Heart right ventricle (tissue), 16 donors: ENCODE measurements at places on chromosomes 3 and 15. TPM values are rescaled to one million over a fixed set of nuclear protein-coding genes. Genes with fewer than 3 reads are reported as not detected.

CAPN3 gene
- total RNA-seq: 2.6 TPM

OR5K4 gene
- total RNA-seq: not detected

TEX55 gene
- not detected for total RNA-seq

GHSR gene
- total RNA-seq: not detected

PLA1A gene
- total RNA-seq: 0.55 TPM

TMEM212 gene
- not detected for total RNA-seq

DNA sequence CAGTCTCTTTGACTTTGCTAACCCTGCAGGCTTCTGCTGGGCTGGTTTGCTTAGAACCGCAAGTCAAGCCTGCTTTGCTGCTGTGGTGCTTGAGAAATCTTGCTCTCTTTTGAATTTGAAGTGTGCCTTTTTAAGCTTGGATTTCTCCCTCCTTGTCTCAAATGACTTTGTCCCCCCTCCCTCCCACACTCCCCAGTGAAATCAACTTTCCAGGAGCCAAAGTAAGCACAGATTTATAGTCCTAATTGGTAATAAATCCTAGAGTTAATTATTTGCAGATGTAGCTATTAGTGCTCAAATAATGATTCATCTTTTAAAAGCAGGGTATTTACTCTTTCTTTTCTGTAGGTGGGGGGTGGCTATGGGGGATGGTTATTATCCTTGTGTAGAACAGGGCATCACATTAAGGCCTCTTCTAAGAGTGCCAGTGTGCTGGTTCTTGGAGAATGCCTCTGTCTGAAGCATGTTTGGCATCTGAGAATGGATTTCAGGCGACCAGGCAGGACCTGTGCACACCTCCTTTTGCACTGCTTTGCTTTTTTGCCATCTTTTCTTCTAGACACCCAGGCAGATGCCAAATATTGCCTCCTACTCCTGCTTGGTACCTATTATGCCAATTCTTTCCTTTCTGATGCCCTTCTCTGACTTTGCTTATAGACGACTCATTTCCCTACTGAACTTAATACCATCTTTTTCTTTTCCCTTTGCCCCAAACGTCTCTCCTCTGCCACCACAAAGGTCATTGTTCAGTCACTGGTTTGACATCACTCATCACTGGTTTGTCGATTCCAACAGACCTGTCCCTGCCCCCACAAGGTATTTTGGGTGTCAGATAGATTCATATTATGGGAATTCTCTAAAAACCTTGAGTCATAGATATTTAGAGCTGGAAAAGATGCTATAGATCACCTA, 50.7 kb downstream of the CLDN11 start:
- no peaks in the 10 kb centered on the region for H3K27me3 ChIP-seq
- no peak overlapping the region for H3K4me3 ChIP-seq
- no peak for DNase-seq
- H3K27ac ChIP-seq: no peak overlapping the region
- H3K36me3 ChIP-seq: no peaks in the 10 kb centered on the region

DNA sequence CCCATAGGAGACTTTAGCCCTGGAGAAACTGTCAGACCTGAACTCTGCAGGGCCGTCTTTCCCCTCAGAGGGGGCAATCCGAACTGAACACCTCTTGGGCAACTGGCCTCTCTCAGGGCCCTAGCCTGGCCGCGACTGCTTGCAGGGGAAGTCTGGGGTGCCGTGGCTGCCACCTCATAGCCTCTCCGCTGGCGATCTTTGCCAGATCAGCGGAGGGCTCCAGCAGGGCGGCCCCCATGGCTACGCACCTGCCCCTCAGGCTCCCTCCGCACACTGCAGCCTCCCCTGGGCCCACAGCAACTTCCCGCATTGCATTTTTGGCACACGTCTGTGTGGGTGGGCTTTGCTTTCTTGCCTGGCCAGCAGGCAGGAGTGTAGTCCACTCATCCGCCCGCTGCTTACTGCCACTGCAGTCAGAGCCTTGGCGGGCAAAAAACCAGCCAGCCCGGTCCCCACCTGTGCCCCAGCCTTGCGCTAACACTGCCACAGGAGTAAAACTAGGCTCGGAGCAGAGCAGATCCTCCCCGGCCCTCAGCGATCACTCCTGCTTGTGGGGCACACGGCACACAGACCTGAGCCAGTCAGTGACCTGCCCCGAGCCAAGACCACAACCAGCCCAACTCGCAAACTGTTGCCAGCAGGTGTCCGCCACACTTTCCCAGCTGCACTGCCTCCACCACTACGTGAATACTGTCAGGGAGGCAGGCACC, 266.8 kb upstream of the CBLB start:
- H3K27me3 ChIP-seq: no peaks in the 10 kb centered on the region
- no peak for DNase-seq
- H3K4me1 ChIP-seq: peaks cover 16% of the 10 kb centered on the region

GRCh38 chr15:62592920-62593319, 427.8 kb upstream of the C2CD4B start:
- no peaks in the 10 kb centered on the region for H3K27me3 ChIP-seq
- H3K4me3 ChIP-seq: no peak overlapping the region
- H3K27ac ChIP-seq: no peak overlapping the region
- no peaks in the 10 kb centered on the region for H3K36me3 ChIP-seq
- peaks cover 26% of the 10 kb centered on the region for H3K4me1 ChIP-seq

DNA sequence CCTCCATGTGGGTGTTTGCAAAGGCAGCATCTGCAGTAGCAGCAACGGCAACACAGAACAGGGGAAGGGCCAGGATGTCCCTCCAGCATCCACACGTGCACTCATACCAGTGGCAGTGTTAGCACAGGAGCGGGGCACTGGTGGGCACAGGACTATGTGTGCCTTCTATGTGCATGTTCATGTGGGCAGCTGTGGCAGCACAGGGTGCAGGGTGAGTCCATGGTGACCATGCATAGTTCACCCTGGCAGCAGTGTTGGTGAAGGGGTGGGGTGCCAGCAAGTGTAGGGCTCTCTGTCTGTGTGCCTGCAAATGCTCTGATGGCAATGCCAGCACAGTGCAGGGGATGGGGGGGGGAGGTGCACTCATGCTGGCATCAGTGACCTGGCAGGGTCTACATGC, 222.1 kb upstream of the SOX14 start:
- H3K4me1 ChIP-seq: no peaks in the 10 kb centered on the region
- no peaks in the 10 kb centered on the region for H3K27me3 ChIP-seq
- DNase-seq: no peak
- no peak overlapping the region for H3K27ac ChIP-seq

- H3K4me3 ChIP-seq: no peak overlapping the region
- H3K27ac ChIP-seq: no peak overlapping the region
- H3K36me3 ChIP-seq: no peaks in the 10 kb centered on the region
- H3K4me1 ChIP-seq: no peaks in the 10 kb centered on the region
- H3K27me3 ChIP-seq: peaks cover 5% of the 10 kb centered on the region
- no peak for DNase-seq
These were observed 22.3 kb upstream of the EPB42 start for GRCh38 chr15:43243020-43243645.

GRCh38 chr3:126432361-126433104, 37.8 kb downstream of the CFAP100 start:
- no peak overlapping the region for H3K27ac ChIP-seq
- DNase-seq: no peak
- no peaks in the 10 kb centered on the region for H3K36me3 ChIP-seq
- no peak overlapping the region for H3K4me3 ChIP-seq
- H3K4me1 ChIP-seq: peaks cover 9% of the 10 kb centered on the region
- no peaks in the 10 kb centered on the region for H3K27me3 ChIP-seq

GRCh38 chr3:59277816-59278215, 228.0 kb upstream of the CFAP20DC start:
- H3K27ac ChIP-seq: no peak overlapping the region
- DNase-seq: no peak

- no peak overlapping the region for H3K27ac ChIP-seq
- no peak for DNase-seq
- H3K36me3 ChIP-seq: no peaks in the 10 kb centered on the region
These were observed 31.7 kb upstream of the ATOSA start for GRCh38 chr15:52710708-52711389.

GRCh38 chr3:32238453-32239306, at the start of gene CMTM8:
Gene CMTM8, plus strand, starts transcription at chr3:32238680. Its CDS starts 293 bp downstream, at chr3:32238973.
- H3K4me1 ChIP-seq: peaks cover 6% of the 10 kb centered on the region
- H3K36me3 ChIP-seq: no peaks in the 10 kb centered on the region
- peak within 1 kb of the TSS; percentile 47 for H3K4me3 ChIP-seq
- DNase-seq: peak; percentile 38
- no peaks in the 10 kb centered on the region for H3K27me3 ChIP-seq
- H3K27ac ChIP-seq: peak within 1 kb of the TSS; percentile 89
